ENCODE measurements at places on chromosomes 6 and 20.

DNA sequence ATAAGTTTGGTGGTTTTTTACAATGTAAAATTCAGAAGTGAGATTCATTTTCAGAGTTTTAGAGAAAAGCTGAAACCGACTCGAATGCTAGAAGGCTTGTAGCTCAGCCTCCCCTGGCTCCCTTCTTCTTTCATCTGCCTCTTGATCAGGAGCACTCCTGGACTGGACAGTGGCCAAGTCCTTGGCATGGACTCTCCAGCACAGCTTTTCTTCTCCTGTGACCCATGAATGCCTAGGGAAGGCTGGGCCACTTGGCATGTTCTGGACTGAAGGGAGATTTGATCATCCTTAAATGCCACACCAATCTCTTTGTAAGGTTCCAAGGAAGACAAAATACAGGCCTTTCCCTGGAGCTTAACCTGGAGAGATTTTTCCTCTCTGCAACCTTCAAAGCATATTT lies 384.0 kb upstream of the SASH1 start:
- no peak for DNase-seq

DNA sequence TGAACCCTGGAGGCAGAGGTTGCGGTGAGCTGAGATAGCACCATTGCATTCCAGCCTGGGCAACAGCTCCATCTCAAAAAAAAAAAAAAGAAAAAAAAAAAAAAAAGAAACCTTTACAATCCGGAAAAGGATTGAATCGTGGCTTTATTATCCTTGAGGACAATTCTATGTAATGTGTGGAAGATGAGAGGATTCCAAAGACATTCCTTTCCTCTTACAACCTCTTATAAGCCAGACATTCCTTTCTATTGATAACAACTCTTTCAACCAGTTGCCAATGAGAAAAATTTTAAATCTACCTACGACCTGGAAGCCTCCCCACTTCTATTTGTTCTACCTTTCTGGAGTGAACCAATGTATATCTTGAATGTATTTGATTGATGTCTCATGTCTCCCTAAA lies 91.2 kb upstream of the EEF1E1 start:
- no peak for DNase-seq

GRCh38 chr20:53157443-53158408 lies 185.6 kb downstream of the TSHZ2 start:
- no peak for DNase-seq

GRCh38 chr6:21741221-21742109 lies 147.9 kb downstream of the SOX4 start:
- no peak for DNase-seq

DNA sequence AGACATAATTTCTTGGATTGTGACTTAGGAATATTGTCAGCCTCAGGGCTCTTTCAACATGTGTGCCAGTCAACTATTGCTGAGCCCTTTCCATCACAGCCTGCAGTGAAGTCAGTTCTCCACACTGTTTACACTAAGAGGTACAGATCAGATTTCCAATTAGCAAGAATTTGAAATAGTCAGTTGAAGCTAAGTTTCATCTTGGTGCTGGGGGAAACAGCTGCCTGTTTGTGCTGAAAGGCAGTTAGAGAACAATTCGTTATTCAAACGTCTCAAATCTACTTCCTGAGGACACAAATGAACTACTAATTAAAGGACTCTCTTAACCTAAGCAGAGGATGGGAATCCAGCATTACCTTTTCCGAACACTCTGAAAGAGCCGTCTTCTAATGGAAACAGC lies 25.9 kb downstream of the ADGRF1 start:
- DNase-seq = no peak

- no peak for DNase-seq
These were observed 13.6 kb downstream of the GINS1 start for GRCh38 chr20:25421102-25421501.

DNA sequence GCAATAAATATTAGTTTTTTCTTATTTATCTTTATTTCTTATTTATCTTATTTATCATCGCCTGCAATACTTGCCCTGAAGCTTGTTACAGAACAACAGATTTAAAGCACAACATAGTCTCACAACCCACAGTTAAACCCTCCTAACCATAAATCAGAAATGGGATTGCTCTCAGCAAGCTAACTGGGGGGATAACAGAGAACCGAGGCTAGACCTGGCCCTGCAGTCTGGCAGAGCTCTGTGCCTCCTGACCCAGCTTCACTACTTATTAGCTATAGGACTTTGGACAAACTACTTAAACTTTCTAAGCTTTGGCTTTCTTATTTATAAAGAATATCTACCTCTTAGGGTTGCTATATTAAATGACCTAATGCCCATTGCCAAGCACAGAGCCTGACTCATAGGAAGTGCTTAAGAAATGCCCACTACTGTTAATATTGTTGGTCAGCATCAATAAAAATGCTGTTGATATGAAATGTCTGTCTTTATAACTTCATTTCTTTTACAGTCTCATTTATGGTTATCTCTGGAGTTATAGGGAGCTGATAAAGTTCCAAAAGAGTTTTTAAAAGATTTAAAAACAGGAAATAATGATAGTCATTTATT lies 87.9 kb upstream of the BEND6 start:
- no peak for DNase-seq

DNA sequence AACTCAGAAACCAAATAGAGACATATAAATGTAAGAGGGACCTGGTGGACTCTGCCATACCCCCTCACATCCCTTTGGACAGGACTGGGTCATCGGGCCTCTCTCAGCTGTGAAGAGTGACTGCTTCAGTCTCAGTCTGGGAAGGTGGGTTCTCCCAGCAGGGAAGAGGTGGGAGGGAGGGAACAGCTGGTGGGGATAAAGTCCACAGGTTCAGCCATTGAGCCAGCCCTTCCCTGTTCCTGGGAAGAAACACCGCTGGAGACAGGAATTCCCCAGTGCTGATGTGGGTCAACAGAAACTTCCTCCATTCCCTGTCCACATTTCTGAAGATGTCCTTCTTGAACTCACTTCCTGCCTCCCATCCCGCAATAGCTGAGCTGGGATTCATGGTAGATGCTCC lies 209.2 kb upstream of the PMEPA1 start:
- DNase-seq = no peak

DNA sequence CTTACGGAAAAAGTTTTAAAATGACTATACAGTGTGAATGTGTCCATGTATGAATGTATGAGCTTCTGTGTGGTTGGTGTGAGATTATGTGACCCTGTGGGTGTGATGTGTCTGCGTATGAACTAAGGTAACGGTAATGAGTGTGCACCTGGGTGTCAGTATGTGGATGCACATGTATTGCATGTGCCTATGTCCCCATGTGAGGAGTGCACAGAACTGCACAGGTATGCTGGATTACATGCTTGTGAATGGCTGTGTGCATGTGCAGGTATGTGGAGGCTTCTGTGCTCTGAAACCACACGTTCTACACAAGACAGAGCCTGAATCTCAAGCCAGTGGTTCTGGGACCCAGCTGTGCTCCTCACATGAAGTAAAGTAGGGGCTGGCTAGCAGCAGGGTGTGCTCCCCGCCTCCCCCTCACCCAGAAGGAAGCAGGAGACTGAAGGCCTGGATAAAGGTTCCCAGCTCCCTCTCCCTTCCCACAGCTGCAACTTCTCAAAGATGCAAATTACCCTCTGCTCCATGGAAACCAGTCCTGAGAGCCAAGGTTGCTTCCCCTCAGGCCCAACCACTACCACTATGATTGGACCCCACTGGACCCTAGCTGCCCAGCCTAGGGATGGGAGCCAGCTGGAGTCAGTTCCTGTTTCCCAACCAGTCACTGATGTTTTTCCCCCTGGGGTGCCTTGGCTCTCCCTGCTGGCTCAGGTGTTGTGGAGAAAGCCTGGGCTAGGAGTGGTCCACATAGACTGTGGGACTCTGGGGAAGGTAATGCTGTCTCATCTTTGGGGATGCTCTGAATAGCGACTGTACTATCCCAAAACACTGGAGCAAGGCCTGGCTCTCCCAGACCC lies 24.8 kb upstream of the SPDEF start:
- no peak for DNase-seq

GRCh38 chr6:148535976-148536375 lies 193.3 kb downstream of the SASH1 start:
- no peak for DNase-seq

DNA sequence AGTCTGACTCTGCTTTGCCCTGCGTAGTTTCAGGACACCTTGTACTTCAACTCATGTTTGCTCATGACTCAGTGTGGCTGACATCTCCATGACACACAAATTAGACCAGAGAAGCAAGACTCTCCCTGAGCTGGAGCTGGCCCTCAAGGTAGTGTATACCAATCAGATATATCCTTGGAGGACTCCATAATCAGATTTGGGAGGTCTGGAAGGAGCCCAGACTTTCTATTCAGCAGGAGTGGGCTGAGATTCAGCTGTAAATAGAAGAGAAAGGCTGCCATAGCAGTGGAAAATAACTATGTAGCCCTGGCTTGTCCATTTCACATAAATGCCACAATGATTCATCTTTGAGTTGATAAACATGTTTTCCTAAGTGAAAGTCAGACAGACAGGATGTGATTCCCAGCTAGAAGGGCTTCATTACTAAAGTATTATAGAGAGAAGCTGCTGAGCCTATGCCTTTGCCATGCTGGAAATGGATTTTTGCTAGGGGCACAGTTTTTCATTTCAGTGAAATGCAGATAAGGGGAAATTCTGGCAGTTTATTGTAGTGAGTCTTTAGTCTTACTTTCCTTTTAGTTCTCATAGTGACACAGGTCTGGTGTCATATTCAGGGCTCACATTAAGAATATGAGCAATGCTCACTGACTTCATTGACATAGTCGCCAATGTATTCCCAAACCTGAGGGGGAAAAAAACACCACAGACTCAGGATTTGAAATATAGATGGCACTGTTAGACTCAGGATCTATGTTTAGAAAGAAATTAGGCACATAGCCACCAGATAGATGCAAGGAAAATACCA lies 95.3 kb downstream of the CLVS2 start:
- DNase-seq = no peak

- DNase-seq = no peak
These were observed 42.6 kb upstream of the TULP4 start for GRCh38 chr6:158269657-158270056.

DNA sequence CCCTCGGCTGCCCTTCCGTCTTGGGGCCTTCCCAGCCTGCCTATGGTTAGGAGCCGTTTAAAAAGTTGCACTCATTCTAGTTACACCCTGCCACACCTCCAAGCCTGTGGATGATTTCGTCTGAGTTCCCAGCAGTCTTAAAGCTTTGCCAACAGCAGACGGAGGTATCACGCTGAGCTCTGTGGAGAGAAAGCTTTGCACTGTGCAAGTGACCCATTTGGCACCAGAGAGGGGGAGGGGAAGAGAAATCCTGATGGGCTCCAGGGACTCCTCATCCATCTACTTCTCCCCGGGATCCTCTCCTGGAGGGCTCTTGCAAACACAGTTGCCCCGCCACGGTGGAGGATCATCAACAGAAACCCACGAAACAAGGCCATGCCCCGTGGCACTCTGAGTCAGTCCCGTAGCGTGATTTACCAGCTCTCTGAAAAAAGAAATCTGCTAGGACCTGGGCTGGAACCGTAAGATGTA lies 98.8 kb upstream of the CITED2 start:
- no peak for DNase-seq

- no peak for DNase-seq
These were observed 95.9 kb downstream of the SSR1 start for GRCh38 chr6:7216941-7217621.

DNA sequence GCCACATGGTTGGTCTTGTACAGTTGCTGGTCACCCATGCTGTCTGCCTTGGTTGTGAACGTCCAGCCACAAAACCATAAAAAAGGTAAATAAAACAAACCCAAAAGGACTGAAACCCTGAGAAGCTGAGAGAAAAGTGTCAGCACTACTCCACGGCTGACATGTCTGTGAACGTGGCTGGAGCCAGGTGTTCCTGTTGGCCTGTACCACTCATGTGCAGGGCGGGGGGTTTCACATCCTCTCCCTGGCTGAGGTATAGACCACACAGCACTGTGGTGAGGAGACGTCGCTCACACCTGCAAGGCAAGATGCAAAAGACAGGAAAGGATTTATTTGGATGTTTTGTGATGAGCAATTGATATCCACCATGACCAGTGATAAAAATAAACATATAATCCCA lies 51.9 kb upstream of the MRPS10 start:
- no peak for DNase-seq

DNA sequence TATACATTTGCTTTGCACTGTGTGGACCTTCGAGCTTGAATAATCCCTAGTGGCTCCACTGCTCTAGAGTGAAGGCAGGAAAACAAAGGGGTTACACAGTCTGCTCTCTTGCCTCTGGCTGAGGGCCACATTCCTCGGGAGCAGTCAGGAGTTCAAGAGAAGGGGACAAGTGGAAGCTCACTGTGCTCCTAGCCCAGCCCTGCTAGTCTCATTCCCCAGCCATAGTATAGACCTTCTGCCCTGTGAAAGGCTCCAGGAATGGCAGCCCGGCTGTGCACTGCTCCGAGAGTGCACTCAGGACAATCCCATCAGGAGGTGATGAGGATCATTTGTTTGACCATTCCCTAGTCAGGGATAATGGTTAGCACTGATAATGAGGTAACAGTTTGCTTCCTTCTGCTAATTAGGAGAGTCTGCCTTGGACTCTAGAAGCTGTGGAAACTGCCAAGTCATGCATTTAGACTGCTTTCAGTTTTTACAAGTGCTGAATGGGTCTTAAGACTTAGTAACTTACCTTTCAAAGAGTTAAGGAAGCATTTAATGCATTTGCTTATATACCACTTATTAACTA lies 8.5 kb downstream of the IYD start:
- no peak for DNase-seq

- no peak for DNase-seq
These were observed 65.8 kb downstream of the SLC22A2 start for GRCh38 chr6:160192840-160193239.

GRCh38 chr20:53171065-53171464 lies 198.9 kb downstream of the TSHZ2 start:
- no peak for DNase-seq

- DNase-seq = no peak
These were observed 163.2 kb upstream of the OLIG3 start for GRCh38 chr6:137657351-137657911.

- no peak for DNase-seq
These were observed 29.1 kb downstream of the MYH7B start for GRCh38 chr20:34984756-34985261.

DNA sequence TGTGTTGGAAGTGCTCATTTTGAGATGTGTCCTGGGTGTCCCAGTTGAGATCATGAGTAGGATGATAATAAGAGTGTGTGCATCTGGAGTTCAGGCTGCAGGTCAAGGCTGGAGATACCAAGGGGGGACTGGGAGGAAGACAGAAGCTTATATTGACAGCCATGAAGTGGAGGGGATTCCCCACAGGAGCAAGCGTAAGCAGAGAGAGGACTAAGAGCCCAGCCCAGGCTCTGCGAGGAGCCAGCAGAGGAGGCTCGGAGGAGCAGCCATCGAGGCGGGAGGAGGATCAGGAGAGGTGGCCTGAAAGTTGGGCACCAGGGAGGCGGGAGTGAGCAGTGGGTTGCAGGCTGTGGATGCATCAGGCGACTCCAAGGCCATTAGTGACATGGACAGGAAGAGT lies 116.2 kb downstream of the SLC24A3 start:
- DNase-seq = no peak

- no peak for DNase-seq
These were observed 207.4 kb downstream of the DLL1 start for GRCh38 chr6:170083236-170084051.

DNA sequence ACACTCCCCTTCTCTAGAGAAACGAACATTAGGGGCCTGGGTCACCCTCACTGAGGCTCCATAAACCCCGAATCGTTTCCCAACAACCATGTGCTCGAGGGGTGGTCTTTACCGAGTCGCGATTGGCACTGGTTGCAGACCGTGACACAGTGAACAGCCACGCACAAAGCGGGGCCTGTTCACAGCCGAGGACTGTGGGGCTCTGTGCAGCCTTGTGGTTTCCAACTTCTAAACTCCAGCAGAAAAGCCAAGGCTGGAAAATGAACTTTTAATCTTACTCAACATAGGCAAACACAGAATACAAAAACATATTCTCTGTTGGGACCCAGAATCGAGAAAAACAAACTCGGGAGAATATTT lies 19.0 kb downstream of the RRBP1 start:
- DNase-seq = no peak

Measured in stimulated activated CD8-positive, alpha-beta memory T cell treated with anti-CD3 and anti-CD28 coated beads, Interleukin-4, amount 100 ng/mL, for 1 hour (primary cell).